ENCODE measurements at places on chromosomes 1 and 21. TPM values are rescaled to one million over a fixed set of nuclear protein-coding genes. Genes with fewer than 3 reads are reported as not detected.

GRCh38 chr1:36711480-36711879 is 228.8 kb upstream of the CSF3R start:
- no peak for DNase-seq

- no peak for DNase-seq
These were observed 189.1 kb downstream of the RASAL2 start for GRCh38 chr1:178282949-178283367.

DNA sequence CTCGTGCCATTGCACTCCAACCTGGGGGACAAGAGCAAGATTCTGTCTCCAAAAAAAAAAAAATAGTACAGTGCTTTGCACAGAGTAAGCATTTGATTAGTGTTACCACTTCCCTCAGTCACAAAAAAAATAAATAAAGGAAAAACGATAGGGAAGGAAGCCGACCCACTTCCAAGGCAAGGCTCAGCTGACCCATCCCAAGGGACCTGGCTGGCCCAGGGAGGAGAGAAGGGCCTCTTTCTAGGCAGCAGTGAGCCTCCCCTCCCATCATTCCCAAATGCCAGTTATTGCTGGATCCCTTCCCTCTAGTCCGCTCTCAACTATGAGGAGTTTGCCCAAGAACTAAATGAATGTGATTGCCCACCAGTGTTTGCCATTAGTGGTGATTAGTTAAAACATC is 77.8 kb downstream of the TMEM53 start:
- no peak for DNase-seq

The VWA5B1 gene
- 0.09 TPM for total RNA-seq

The OR2AK2 gene
- not detected for total RNA-seq

The CNR2 gene
- total RNA-seq = 0.06 TPM

The NUP210L gene
- total RNA-seq = 2.1 TPM
